ENCODE measurements at places on chromosomes 11 and 22.

DNA sequence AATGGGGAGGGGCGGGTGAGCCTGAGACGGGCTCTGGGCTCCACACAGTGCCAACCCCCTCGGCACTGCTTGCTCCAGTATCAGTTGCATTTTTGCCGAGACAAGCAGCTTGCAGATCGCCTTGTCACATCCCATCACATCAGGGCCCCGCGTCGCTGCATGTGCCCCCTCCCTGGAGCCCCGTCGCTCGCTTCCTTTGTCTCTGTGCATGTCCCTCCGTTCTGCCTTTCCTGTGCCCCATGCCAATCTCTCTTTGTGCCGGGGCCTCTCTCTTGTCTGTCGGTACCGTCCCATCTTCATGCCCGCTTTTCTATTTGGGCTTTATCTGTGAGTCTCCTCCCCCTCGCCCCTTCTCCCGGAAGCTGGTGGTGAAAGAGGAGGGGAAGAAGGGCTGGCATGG lies 202.2 kb downstream of the CEP164 start:
- DNase-seq: no peak

GRCh38 chr22:39414377-39414776 lies 14.8 kb downstream of the TAB1 start:
- no peak for DNase-seq

DNA sequence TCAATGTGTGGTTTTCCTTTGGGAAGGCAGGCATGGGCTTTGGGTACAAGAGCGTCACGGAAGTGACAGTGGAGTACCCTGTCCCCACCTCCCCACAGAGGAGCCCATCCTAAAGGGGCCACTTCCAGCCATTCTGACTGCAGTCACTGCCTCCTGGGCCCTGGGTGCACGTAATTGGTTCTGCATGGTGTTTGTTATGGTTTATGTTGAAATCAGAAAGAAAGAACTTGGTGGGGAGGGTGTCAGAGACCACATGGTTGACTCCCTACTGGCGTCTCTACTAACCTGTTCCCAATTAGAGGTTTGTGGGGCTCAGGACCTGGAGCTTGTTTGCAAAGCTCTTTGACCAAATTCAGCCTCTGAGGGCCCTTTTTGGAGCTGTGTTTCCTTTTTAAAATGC lies 40.8 kb downstream of the RIBC2 start:
- DNase-seq: no peak

DNA sequence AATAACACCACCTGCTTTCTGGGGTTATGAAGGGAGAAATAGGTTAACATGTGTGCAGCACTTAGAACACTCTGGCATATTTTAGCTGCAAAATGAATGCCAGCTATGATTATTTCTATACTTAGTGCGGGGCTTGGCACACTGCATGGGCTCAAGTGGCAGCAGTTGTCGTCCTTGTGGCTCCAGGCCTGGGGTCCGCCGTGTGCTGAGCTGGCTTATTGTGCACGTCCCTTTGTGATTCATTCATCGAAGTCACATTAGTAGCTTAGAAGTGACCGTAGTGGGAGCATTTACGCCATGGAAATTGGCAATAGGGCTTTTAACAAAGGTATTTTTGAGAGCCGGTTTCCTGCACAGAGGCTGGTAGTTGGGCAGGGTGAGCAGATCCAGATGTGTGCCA lies 4.2 kb downstream of the RASD2 start:
- DNase-seq: no peak

DNA sequence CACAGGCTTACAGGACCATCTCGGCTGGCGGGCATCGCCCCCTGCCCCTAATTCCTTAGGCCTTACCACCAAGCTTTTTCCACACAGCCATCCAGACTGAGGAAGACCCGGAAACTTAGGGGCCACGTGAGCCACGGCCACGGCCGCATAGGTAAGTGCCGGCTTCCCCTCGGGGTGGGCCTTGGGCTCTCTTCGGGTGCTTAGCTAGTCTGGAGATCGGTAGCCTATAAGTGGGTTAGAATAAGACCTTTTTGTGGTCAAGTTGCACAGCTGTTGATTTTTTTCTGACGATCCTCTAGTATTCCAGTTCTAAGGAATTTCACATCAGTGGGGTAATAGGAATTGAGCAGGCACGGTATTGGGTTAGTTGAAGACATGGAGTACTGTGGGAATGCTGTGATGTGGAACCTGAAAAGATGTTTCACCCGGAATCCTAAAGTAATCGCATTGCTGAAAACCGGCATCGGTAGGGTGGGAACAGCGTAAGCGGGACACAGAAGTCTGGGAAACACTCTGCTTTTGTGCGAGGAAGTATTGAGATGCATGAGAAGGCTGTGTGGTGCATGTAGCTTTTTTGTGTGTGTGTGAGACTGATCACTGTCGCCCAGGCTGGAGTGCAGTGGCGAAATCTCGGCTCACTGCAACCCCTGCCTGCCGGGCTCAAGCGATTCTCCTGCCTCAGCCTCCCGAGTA lies 669 bp downstream of the RPL27A start:
- DNase-seq: no peak

- no peak for DNase-seq
Measured at GRCh38 chr11:27187848-27188621, 147.4 kb downstream of the BBOX1 start.

DNA sequence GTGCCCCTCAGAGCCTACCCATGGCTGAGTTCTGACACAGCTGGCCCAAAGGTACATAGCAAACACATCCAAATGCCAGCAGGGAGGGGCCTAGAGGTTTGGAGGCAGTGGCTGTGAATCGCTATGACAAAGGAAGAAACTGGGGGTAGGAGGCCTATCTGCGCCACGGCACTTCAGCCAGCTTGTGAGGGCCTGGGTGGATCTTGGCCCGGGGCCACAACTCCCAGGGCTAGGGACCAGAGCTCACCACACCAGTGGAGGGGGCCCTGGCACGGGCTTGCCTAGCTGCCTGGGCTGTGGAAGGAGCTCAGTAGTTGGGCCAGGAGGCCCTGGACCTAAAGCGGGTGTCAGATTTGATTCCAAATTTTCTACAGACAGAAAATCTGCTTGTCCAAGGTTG lies 9.4 kb upstream of the NAP1L4 start:
- DNase-seq: peak; percentile 83

- DNase-seq: no peak
Measured at GRCh38 chr11:47628026-47628425, 14.3 kb downstream of the MTCH2 start.

DNA sequence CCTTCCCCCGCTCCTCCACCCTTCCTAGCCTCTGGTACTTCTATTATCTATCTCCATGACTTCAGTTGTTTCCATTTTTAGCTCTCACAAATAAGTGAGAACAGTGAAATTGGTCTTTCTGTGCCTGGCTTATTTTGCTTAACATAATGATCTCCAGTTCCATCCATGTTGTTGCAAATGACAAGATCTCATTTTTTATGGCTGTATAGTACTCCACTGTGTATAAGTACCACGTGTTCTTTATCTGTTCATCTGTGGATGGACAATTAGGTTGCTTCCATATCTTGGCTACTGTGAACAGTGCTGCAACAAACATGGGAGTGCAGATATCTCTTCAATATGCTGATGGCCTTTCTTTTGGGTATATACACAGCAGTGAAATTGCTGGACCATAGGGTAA lies 6.9 kb upstream of the ABCC8 start:
- no peak for DNase-seq

DNA sequence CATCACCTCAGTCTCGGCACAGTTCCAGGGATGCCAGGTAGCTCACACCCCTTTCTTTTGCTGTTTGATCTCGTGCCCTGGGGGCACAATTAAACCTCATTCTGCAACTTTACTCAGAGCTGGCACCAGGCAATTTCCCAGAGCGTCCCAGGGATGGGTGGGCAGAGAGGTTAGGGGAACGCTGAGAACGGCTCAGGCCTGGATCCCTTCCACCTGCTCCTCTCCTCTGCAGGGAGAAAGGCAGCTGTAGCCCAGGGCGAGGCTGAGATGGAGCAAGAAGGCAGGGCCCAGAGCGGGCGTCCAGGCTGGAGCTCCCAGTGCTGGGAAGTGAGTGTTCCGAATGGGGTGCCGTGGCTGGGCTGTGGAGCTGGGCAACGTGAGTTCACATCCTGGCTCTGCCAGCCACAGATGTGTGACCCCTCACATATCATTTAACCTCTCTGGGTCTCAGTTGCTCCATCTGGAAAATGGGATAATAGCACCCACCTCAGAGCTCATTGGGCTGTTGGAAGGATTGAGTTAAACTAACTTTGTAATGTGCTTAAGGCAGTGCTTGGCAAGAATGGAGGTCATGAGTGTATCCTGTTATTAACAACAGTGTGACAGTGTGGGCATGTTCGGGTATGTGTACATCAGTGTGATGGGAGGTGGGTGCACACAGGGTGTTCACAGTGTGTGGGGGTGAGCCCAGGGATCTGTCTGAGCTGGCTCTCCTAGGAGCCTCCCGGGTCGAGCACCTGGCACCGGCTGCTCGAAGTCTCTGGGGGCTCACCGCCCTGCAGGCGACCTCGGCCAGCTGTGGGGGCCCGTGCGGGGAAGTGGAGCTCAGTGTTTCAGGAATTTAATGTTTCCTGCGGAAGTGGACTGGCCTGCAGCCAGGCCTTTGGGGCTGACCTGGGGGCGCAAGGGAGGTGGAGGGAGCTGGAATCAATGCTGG lies 15.5 kb downstream of the OTUB1 start:
- no peak for DNase-seq

GRCh38 chr22:32378707-32379272 lies 21.1 kb downstream of the RFPL3 start:
- DNase-seq: peak; percentile 34

DNA sequence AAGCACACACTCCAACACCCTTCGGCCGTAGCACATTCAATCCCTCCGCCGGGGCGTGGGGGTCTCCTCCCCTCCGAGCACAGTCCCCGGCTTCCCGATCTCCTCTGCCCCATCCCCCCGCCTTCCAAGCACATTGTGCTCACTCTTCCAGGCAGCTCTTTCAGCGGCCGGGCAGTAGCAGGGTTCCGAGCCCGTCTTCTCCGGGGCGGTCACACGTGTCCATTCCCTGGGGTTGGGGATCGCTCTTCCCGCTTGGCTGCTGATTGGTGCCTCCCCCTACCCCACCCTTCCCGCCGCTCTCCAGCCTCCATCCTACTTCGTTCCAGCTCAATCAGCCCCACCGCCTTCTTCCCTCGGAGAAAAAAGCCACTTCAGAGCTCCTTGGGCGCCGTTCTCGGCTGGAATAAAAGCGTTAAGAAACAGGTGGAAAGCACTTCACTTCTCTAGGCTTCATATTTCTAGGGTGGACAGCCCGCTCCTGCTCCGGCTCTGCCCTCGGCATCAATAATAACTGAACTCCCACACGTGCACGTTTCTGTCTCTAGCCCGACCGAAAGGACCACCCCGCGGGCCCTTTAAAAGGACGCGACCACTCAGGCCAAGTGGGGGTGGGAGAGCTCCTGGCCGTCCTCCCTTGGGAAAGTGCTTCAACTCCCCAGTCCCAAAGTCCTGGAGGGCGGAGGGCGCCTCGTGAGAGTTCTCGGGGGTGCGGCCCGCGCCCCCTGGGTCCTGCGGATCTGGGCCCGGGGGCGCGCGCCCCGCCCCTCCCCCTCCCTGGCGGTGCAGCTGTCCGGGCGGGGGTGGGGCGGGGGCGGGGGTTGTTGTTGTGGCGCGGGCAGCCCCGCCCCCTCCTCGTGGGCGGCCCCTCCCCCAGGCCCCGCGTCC lies 464 bp upstream of the CECR2 start:
- DNase-seq: peak; percentile 62

GRCh38 chr11:73662445-73663157 lies 16.2 kb downstream of the PLEKHB1 start:
- no peak for DNase-seq

GRCh38 chr22:39622881-39623367 lies 52.4 kb downstream of the CACNA1I start:
- no peak for DNase-seq

DNA sequence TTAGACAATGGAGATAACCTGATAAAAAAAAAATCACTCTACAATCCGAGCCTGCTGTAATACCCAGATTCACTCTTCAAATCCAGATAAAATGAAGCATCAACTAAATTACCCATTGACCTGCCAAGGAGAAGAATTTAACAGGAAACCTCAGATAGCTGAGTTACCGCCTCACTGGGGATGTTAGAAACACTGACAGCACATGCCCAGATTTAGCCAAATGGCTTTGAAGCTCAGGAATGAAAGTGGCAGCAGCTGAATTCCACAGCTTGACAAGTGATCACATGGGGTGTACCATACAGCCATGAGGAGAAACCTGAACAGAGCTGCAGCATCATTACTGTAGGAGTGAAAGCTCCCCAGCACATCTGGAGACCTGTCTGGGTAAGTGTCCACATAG lies 807.6 kb downstream of the DLG2 start:
- no peak for DNase-seq

GRCh38 chr11:71843858-71844257 lies 10.9 kb downstream of the DEFB108B start:
- DNase-seq: no peak

DNA sequence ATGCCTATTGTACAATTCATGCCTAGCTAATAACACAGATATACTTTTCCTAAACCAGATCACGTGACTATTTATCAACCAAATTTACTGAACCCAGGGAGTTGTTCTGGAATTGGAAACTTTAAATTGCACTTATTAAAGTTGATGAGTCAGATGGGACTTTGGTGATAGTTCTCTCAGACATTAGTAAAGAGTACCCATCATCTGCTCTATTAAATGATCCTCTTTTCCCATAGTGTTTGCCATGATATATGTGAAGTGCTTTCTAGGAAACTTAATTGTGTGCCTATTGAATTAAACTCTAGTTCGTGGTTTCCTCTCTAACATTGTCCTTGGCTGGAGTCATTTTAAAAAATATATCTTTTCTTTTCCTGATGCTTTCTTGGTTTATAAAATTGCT lies 99.0 kb downstream of the UVRAG start:
- DNase-seq: no peak

DNA sequence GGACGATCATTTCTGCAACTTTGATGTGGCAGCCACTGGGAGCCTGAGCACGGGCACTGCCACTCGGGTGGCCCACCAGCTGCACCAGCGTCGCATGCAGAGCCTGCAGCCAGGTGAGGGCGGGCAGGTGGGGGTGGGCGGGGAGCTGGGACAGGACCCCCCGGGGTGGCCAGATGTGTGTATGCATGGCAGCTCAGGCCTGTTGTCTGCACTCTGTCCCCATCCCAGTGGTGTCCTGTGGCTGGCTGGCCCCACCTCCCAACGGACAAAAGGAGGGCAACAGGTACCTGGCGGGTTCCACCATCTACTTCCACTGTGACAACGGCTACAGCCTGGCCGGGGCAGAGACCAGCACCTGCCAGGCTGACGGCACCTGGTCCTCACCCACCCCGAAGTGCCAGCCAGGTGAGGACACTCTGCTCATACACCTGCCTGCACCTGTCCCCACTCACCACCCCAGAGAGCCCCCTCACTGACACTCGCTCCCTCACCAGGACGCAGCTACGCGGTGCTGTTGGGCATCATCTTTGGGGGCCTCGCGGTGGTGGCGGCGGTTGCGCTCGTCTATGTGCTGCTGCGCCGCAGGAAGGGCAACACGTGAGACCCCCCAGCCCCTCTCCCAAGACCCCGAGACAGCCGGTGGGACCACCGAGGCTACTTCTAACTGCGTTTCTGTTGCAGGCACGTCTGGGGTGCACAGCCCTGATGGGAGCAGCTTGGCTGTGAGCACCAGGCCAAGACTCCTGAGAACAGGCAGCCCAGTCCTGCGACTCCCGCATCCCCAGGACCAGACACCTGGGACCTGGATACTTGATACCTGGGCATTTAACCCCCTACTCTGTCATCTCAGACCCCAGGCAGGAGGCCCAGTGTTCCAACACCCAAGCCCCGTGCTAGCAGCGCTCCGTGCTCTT lies 6.7 kb downstream of the SUSD2 start:
- no peak for DNase-seq

- DNase-seq: peak; percentile 56
Measured at GRCh38 chr22:41910050-41911000, 4.5 kb downstream of the SHISA8 start.

All from hippocampal formation (tissue), 2 donors.